Suprapubic skin (tissue), 4 donors: ENCODE measurements at places on chromosomes 12 and 14.
A peak's percentile ranks its signal among the peaks of the same experiment; 100 is the strongest.

- peak overlapping the region; percentile 62 for H3K27ac ChIP-seq
- no peaks in the 10 kb centered on the region for H3K27me3 ChIP-seq
- DNase-seq: no peak
- peaks cover 43% of the 10 kb centered on the region for H3K4me1 ChIP-seq
- H3K36me3 ChIP-seq: peaks cover 78% of the 10 kb centered on the region
Measured at GRCh38 chr12:123398550-123399254, 14.8 kb downstream of the KMT5A start.

DNA sequence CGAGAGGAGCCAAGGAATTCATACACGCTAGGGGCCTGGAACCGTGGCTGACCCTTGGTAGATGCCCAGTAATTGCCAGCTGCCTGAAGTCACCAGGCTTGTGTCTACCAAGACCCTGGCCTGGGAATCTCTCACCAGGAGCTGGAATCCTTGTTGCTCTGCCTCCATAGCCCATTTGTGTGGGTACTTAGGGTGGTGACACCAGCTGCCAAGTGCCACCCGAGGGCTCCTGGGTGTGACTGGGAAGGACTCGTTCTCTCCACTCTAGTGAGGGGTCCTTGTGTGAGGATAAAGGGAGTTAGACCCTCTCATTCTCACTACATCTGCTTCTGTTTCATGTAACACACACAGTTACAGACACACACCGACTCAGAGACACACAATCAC is 17.9 kb downstream of the SERPINA1 start:
- H3K4me3 ChIP-seq: no peak overlapping the region
- H3K27ac ChIP-seq: no peak overlapping the region
- DNase-seq: peak; percentile 18

- no peak overlapping the region for H3K27ac ChIP-seq
- H3K27me3 ChIP-seq: no peaks in the 10 kb centered on the region
- H3K36me3 ChIP-seq: no peaks in the 10 kb centered on the region
- DNase-seq: no peak
- no peak overlapping the region for H3K4me3 ChIP-seq
- peaks cover 37% of the 10 kb centered on the region for H3K4me1 ChIP-seq
Measured at GRCh38 chr14:81535396-81536164, 1.9 kb upstream of the SEL1L start.

DNA sequence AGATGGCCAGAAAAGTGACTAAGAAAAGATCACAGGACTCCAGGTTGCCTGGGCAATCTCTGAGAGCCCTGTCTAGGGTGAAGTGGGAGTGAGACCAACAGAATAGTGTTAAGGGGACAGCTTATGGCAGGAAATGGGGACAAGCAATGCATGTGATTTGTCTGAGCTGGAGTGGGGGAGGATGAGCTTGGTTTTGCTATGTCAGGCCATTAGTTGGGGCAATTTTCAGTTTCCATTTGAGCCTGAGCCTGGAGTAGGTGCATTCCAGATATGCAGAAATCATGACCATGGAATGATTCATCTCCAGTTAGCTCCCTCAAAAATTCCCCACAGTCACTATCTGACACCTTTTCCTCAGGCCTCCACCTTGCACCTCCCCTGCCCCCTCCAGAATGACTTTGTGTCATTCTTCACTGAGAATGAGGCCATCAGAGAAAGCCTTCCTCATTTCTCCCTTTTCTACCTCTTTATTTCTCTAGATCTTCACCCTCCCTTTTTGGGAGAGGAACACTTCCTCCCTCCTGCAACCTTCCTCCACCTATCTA is 150.9 kb upstream of the PLEKHG7 start:
- H3K4me3 ChIP-seq: no peak overlapping the region
- DNase-seq: no peak
- no peak overlapping the region for H3K27ac ChIP-seq
- no peaks in the 10 kb centered on the region for H3K36me3 ChIP-seq
- H3K27me3 ChIP-seq: no peaks in the 10 kb centered on the region

GRCh38 chr12:113440336-113440735 is 18.2 kb downstream of the SDSL start:
- H3K27me3 ChIP-seq: peaks cover 51% of the 10 kb centered on the region
- H3K27ac ChIP-seq: no peak overlapping the region

DNA sequence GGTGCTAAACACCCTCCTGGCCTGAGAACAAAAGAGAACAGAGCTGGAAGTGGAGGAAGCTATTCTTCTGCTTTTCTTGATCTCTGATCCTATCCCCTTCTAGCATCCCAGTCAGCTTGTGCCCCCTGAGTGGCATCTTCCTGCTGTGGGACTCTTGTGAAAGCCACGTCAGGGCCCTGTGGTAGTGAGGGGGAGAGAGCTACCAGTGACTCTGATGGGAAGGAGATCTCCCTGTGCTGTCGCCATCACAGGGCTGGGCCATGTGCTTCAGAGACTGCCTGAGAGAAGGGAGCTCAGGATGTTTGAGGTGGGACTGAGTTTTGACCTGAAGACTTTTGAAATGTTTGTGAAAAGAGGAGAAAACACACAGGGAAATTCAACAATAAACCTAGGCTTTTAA is 107.6 kb upstream of the FUT8 start:
- H3K36me3 ChIP-seq: no peaks in the 10 kb centered on the region
- H3K27ac ChIP-seq: no peak overlapping the region
- no peak for DNase-seq
- no peaks in the 10 kb centered on the region for H3K27me3 ChIP-seq
- H3K4me3 ChIP-seq: no peak overlapping the region
- no peaks in the 10 kb centered on the region for H3K4me1 ChIP-seq

DNA sequence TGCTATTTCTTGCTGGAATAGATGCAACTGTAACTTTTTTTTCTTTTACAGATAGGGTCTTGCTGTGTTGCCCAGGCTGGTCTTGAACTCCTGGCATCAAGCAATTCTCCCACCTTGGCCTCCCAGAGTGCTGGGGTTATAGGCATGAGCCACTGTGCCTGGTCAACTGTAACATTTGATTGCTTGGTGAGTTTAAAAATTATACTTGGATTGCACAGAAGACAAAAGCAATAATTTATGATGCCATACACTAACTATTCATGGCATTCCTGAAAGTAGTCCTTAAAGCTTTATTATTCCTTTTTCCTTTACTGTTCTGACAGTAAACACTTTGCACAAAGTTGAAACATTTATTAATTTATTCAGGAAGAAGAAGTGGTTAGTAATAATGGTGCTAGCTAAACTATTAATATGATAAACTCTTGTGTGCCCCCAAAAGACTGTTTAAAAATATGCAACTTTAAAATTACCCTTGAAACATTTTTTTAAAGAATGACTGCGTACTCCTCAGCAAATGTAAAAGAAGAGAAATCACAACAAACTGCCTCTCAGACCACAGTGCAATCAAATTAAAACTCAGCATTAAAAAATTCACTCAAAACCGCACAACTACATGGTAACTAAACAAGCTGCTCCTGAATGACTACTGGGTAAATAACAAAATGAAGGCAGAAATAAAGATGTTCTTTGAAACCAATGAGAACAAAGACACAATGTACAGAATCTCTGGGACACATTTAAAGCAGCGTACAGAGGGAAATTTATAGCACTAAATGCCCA is 8.3 kb downstream of the PTPRB start:
- no peak overlapping the region for H3K27ac ChIP-seq
- H3K4me3 ChIP-seq: no peak overlapping the region
- DNase-seq: no peak

- H3K4me3 ChIP-seq: no peak overlapping the region
- H3K36me3 ChIP-seq: no peaks in the 10 kb centered on the region
- H3K4me1 ChIP-seq: no peaks in the 10 kb centered on the region
Measured at GRCh38 chr12:79596719-79597350, 93.9 kb downstream of the PAWR start.

GRCh38 chr14:33631021-33631420 is 319.9 kb downstream of the EGLN3 start:
- H3K4me3 ChIP-seq: no peak overlapping the region
- H3K27me3 ChIP-seq: no peaks in the 10 kb centered on the region
- no peaks in the 10 kb centered on the region for H3K36me3 ChIP-seq
- H3K27ac ChIP-seq: no peak overlapping the region
- no peak for DNase-seq
- no peaks in the 10 kb centered on the region for H3K4me1 ChIP-seq

- no peak for DNase-seq
- no peaks in the 10 kb centered on the region for H3K36me3 ChIP-seq
- no peaks in the 10 kb centered on the region for H3K4me1 ChIP-seq
- H3K27me3 ChIP-seq: peaks cover 42% of the 10 kb centered on the region
Measured at GRCh38 chr12:113772505-113773030, 193.6 kb downstream of the RBM19 start.

- H3K4me3 ChIP-seq: no peak overlapping the region
- no peaks in the 10 kb centered on the region for H3K27me3 ChIP-seq
- H3K4me1 ChIP-seq: no peaks in the 10 kb centered on the region
- DNase-seq: no peak
- no peaks in the 10 kb centered on the region for H3K36me3 ChIP-seq
Measured at GRCh38 chr12:81207173-81207572, 129.3 kb downstream of the ACSS3 start.

DNA sequence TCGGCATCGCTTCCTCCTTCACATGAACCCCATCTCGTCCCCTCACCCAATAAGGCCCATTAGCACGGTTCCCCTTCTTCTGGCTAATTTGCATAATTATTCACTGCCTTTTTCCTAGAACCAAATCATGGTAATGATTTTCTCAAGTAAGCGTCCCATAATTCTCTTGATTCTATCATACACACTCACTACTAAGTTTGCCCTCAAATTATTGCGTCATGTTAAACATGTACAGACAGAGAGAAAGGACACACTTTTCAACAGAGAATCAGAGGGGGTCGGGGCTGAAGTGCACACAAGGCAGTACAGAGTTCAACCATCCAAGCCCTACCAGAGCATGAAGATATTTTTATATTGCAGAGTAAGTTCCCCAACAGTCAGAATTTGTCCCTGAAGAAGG is 256.6 kb downstream of the FOXN3 start:
- no peak for DNase-seq
- H3K36me3 ChIP-seq: peaks cover 58% of the 10 kb centered on the region
- H3K4me3 ChIP-seq: no peak overlapping the region
- H3K4me1 ChIP-seq: peaks cover 2% of the 10 kb centered on the region
- H3K27ac ChIP-seq: no peak overlapping the region

DNA sequence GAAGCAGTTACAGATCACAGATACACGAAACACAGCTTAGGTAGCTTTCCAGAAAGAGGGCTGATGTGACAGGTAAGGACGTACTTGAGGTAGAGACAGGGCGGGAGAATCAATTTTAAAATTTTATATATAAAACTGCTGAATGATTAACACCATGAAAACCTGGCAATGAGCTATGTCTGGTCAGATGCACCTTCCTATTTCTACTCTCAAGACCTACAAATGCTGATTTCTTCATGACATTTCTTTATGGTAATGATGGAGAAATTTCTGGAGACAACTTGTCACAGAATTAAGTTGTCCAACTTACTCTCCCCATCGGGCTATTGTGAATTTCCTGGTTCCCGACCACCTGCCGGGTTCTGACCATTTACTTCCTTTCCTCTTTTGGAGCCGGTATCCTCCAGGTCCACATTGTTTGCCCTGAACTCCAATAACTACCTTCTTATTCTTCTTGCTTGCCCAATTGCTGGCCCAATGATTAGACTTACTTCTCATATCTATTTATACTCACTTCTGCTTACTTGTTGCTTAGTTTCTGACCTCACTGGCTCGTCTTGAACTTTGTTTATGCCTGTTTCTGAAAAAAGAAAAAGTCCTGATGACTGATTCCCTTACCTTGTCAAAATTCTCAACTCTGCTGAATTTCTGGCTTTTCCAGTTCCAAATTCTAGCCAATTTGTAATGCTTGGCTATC is 12.8 kb upstream of the ATP2B1 start:
- no peaks in the 10 kb centered on the region for H3K36me3 ChIP-seq
- no peak for DNase-seq
- no peaks in the 10 kb centered on the region for H3K27me3 ChIP-seq
- H3K4me1 ChIP-seq: no peaks in the 10 kb centered on the region
- H3K27ac ChIP-seq: no peak overlapping the region
- H3K4me3 ChIP-seq: no peak overlapping the region

DNA sequence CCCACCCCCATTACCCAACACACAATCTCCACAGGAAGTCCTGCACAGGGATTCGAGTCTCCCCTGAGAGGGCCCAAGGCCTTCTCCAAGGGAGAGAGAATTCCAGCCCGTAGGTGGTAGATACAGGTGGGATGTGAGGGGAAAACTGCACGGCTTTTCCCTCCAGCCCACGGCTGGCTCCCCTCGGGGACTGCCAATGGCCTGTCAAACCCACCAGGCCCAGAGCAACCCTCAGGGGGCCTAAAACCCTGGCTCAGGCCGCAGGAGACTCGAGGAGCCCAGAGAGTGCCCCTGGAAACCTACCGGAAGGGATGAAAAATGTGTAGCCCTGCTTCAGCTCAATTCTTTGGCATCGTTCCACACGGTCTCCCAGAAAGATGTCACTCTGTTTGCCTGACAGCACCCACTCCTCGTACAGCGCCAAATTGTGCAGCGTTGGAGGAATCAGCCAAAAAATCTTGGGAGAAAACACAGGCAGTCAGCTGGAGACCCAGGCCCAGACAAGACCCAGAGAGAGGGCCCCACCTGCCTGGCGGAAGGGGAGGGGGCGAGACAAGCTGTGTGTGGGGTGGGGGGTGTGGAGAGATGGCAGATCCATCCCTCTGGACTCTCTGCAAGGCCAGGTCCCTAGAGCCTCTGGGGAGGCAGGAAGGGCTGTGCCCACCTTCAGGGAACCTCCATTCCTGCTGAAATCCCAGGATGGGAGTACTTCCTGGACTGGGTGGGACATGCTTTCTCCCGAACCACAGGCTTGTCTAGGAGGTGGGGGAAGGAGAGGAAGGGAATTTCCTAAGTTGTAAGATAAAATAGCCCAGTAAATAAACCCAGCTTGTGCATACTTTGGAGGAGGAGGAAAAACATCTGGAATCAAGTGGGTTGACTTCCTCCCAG is 48.1 kb downstream of the KDM2B start:
- DNase-seq: no peak
- H3K27ac ChIP-seq: peak overlapping the region; percentile 5
- H3K4me3 ChIP-seq: no peak overlapping the region
- H3K4me1 ChIP-seq: peaks cover 31% of the 10 kb centered on the region

GRCh38 chr14:72883961-72884360 is 9.9 kb downstream of the DPF3 start:
- H3K27ac ChIP-seq: no peak overlapping the region
- H3K4me3 ChIP-seq: no peak overlapping the region
- DNase-seq: no peak
